ENCODE measurements at places on chromosomes 6 and 20.

DNA sequence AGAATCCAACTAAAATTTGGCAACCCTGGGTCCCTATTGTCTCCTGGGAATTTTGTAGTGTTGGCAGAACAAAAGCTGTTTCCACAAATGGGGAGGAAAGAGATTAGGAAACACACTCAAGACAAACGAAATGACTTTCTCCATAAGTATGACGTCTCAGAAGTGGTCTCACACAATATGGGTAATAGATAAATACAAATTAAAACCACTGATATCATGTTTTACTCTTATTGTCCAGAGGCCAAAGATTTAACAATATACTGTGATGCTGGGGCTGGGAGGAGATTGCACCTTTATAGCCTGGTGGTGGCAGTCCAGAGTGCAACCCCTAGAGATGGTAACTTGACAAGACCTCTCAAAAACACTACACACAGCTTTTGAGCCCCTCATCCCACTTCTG, 18.6 kb downstream of the FKBP1A start:
- DNase-seq: no peak

- DNase-seq: peak; percentile 50
Measured at GRCh38 chr6:149317644-149318571, at the start of gene TAB2. TAB2 (plus strand) TSS chr6:149317712; CDS start chr6:149369998, 52,286 bp downstream.

DNA sequence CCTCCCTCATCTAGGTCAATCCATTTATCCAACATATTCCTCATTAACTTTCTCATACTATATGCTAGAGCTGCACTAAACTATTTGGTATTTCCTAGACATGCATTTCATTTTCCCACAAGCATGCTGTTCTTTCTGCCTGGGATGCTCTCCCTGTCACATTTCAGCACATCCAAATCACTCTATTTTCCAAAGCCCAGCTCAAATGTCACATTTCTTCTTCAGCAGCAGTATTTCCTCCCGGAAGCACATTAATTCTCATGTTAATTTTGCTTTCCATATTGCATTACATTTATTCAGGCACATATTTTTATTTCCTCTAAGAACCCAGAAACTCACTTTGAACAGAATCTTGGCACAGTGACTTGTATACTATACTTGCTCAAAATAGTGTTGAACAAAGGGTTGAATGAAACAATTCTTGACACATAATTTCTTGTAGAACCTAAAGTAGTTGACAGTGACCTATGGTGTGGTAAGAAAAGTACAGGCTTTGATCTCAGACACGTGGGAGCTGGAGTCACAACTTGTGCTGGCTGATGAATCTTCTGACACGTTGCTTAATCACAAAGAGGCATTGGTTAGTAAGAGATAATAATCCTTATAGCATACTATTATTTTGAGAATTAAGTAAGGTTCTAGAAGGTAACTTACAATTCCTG, 30.8 kb upstream of the CD2AP start:
- no peak for DNase-seq

DNA sequence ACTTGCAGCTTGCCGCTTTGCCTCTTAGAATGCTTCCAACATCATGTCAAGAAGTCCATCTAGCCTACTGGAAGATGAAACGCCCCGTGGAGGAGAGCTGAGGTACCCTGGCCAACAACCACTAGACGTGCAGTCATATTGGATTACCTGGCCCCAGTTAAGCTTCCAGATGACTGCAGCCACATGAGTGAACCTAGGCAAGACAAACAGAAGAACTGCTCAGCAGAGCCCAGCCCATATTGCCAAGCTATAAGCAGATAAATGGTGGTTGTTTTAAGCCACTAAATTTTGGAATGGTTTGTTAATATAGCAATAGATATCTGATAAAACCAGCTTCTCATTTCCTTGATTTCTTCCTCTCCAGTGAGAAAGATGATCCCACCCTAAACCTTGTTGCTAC, 4.7 kb upstream of the DLK2 start:
- no peak for DNase-seq

- DNase-seq: no peak
Measured at GRCh38 chr6:5979650-5980420, 26.9 kb downstream of the NRN1 start.

- DNase-seq: no peak
Measured at GRCh38 chr6:110646951-110647910, 168.0 kb downstream of the CDK19 start.

DNA sequence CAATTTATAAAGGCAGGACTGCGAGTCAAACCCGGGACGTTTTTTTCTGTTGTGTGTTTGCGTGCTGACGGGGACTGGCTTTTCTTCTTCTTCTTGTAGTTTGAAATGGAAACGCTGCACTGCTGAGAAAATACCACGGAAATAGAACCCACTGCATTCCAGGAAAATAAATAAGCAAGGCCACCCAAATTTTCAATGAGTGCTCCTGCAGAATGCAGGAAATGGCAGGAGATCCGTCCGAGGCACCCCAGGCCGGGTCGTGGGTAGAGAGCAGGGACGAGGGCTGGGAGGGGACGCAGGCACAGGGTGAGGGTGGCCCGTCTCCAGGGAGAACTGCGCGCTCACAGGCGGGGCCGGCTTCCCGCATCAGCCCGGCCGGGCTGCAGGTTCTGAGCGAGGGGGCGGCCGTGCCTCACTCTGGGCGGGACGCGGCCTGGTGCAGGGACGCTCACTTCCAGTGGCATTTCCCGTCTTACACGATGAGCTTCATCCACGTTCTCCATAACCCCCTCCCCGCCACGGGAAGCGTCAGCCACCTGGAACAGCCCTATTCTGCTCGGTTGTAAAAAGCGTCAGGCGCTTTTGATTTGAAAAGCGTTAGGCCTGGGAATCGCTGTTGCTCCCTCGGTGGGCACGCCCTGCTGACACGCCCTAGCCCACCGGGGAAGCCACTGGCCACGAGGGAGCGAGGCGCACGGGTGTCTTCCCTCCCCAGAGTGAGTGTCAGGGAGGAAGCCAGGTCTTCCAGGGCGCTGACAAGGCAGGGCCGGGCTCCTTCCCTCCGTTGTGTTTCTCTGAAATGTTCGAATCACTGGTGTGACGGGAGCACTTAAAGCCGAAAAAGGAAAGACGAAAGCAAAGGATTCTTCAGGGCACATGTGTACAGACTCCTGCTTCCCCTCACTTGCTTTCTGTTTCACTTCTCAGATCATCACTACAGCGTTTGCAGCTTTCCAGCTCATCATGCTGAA, 17.9 kb upstream of the EXOC2 start:
- DNase-seq: peak; percentile 75

DNA sequence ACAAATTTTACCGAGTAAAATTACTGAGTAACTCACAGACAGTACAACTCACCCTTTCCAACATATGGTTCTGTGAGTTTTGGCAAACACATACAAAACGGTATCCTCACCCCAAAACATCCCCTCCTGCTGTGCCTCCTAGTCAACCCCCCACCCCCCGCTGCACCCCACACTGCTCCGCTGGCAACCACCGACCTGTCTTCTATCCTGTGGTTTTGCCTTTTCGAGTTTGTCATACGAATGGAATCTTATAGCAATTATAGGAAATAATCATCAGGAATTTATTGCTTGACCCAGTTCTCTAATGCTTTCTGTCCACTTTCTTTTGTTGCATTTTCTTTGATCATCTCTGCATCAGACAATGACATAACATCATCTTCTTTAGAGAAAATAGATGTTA, 312.3 kb downstream of the KIF16B start:
- DNase-seq: peak; percentile 26

GRCh38 chr6:100366419-100366818, 98.3 kb downstream of the SIM1 start:
- DNase-seq: peak; percentile 90

- DNase-seq: no peak
Measured at GRCh38 chr20:53195876-53196610, 223.9 kb downstream of the TSHZ2 start.

DNA sequence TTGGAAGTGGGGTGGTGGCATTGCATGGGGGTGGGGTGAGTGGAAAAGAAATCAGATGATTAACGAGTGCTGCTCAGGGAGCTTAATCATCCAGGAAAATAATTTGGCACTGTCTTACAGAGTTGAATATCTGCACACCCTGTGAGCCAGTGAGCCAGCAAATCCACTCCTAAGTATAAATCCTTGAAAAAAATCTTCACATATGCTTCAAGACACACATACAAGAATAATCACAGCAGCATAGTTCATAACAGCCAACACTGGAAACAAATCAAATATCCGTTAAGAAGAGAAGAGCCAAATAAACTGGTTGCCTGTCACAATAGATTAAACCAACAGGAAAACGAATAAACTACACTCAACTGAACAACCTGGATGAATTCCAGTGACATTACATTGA, 62.8 kb downstream of the SAMD3 start:
- DNase-seq: no peak

- no peak for DNase-seq
Measured at GRCh38 chr20:21632735-21633053, 72.8 kb upstream of the PAX1 start.

DNA sequence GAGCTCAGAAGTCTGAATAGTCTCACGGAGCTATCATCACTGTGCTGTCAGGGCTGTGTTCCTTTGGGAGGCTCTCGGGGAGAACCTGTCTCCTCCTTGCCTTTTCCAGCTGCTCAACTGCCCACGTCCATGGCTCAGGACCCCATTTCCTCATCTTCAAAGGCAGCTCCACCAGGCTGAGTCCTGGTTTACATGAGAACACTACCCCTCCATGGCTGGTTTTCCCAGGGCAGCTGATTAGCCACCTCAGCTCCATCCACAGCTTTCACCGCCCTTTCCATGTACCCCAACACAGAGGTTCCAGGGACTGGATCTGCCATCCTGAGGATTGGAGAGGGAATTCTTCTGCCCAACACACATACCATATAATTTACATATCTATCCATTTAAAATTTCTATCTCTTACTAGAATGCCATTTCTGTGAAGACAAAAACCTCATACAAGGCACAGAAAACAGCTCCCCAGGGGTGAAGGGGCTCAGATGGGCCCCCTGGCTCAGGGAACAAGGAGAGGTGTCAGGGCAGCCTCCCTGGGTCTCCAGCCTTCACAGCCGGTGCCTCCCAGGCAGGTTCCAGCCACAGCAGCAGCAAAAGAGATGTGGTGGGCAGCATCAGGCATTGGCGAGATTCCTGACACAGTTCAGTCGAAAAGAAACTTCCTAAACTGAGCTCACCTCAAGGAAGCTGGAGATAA, 2.2 kb upstream of the RAET1E start:
- DNase-seq: no peak

GRCh38 chr6:26130581-26131249, 43.5 kb downstream of the HFE start:
- no peak for DNase-seq

DNA sequence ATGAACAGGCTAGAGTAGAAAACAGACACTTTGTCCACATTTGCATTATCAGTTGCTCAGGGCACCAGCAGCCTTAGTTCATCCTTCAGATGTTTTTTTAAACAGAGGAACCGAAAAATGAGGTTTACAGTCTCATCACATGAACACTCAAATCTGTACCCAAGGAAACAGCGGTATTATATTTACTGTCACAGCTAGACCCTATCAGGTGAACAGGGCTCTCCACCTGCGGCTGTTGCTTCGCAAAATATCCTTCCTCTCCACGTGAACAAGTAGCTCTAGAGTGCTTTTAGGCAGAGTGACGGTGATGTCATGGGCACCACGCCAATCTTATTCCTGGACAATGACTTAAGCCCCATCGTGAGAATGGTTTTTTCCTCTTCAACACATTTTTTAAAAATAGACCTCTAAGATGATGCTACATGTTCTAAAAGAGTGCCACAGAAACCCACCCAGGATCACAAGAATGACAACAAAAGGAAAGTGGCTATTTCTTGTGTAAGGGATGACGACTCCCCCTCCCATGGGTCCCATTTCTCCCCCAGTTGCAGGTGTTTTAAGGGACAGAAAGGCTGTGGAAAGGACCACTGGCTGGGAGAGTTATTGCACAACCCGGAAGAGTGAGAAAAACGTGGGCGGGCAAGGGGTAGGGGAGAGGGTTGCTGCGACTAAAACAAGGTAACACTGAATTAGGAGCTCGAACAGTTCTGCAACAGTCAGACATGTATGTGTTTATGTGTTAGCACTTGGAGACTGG, 77.7 kb downstream of the EFHC1 start:
- DNase-seq: no peak

DNA sequence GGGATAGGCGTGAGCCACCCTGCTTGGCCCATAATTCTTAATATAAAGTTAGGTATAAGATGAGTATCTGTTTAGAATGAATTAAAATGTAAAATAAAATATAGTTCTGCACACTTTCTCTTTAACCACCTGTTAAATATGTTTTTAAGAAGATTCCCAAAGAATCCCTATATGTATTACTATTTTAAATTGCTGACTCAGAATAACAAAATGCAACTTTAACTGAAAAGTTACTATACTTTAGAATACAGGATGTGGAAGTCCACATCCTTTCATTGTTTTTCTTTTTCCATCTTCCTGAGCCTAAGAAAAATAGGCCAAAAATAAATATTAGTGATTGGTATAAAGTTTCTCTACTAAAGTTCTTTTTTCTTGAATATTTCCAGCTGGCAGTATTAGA, 325.6 kb upstream of the EYS start:
- DNase-seq: no peak

DNA sequence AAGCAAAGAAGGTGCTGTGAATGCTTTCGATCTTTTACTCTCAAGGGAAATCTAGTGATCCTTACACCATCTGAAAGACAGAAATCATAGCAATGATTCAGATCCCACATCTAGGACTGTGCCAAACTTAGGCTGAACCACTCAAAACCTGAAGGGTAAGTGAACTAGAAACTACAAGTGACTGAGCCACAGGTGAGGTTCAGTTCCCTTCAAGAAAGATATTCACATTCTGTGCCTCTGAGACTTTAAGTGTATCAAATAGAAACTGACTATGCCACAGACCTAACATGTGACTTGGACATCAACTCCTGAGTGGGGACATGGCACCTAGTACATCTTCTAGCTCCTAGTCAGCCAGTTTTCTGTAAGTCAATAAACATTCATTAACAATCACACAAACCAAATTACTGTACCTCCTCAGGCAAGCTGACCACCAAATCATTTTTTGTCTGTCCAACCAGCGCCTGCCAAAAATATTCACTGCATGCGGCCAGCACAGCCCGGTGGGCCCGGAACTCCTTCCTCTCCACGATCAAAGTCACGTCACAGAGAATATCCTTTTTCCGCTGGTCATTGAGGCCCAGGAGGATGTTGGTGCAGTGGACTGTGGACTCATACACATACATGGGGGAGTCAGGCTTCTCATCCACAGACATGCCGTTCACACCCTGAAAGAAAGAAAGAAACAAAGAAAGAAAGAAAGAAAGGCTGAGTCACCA, 114.1 kb downstream of the GJA10 start:
- no peak for DNase-seq

GRCh38 chr6:74409447-74409846, 713.4 kb downstream of the CD109 start:
- DNase-seq: peak; percentile 78

DNA sequence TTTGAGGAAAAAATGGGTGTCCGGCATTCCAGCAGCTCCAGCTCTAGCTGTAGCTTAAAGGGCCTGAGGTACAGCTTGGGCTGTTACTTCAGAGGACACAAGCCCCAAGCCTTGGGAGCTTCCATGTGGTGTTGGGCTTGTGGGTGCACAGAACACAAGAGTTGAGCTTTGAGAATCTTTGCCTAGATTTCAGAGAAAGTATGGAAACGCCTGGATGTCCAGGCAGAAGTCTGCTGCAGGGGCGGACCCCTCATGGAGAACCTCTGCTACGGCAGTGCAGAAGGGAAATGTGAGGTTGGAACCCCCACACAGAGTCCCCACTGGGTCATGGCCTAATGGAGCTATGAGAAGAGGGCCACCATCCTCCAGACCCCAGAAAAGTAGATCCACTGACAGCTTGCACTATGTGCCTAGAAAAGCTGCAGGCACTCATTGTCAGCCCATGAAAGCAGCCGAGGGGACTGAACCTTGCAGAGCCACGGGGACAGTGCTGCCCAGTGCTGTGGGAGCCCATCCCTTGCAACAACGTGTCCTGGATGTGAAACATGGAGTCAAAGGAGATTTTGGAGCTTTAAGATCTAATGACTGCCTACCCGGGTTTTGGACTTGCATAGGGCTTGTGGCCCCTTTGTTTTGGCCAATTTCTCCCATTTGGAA, 90.6 kb downstream of the QKI start:
- DNase-seq: no peak
